Breast epithelium (tissue), 4 donors: ENCODE measurements at places on chromosomes 5 and 9. TPM values are rescaled to one million over a fixed set of nuclear protein-coding genes. Genes with fewer than 3 reads are reported as not detected.

DNA sequence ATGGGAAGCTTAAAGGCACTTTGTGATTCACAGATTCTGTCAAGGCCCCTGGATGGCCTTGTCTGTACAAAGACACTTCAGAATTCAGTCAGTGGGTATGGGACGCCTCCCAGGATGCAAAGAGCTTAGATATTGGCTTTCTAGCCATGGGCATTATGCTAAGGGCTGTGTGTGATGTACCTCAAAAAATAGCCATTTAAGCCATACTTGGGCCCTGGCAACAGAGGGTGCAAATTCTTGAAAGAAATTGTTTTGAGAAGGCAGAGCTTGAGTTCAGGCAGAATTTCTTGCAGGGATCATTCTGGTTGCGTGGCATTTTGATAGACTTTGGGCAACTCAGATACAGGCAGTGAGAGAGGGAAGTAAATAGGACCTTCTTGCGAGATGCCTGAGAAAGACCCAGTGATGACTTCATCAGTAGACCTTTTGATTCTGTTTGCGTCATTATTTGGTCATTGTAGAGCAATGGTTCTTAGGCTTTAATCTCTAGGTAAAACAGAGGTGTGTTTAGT lies 3.9 kb downstream of the CYFIP2 start:
- DNase-seq, result no peak

DNA sequence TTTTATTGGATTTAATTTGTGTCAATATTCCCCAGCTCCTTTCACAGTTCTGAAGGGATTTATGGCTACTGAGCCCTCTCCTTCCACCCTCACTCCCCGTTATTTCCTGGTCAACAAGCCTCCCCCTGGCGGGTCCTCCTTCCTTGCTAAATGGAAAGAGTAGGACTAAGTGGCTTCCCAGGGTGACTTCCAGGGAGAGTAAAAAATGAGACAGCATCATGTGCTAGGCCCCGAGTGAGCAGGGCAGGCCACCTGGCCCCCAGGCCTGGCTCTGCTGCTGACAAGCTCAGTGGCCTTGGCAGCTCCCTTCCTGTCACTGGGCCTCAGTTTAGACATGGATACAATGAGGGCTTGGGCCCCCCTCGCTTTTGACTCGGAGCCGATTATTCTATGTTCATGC lies 201.3 kb downstream of the HSPA4 start:
- DNase-seq, result no peak

GRCh38 chr9:6899274-6899673 lies 141.5 kb downstream of the KDM4C start:
- no peak for DNase-seq

DNA sequence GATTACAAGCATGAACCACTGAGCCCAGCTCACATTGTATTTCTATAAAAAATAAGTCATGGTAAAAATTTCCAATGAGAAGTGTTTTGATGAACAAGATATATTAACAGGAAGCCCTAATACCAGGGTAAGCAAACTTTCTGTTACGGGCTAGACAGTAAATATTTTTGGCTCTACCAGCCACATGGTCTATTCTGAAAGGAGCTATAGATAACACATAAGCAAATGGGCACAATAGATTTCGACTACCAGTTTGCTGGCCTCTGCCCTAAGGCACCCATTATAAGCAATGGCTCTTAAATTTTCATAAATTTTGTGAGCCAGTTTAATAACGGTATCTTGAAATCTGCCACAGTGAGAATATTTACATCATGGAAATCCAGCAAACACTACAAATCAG lies 8.1 kb downstream of the UBQLN1 start:
- DNase-seq, result no peak

DNA sequence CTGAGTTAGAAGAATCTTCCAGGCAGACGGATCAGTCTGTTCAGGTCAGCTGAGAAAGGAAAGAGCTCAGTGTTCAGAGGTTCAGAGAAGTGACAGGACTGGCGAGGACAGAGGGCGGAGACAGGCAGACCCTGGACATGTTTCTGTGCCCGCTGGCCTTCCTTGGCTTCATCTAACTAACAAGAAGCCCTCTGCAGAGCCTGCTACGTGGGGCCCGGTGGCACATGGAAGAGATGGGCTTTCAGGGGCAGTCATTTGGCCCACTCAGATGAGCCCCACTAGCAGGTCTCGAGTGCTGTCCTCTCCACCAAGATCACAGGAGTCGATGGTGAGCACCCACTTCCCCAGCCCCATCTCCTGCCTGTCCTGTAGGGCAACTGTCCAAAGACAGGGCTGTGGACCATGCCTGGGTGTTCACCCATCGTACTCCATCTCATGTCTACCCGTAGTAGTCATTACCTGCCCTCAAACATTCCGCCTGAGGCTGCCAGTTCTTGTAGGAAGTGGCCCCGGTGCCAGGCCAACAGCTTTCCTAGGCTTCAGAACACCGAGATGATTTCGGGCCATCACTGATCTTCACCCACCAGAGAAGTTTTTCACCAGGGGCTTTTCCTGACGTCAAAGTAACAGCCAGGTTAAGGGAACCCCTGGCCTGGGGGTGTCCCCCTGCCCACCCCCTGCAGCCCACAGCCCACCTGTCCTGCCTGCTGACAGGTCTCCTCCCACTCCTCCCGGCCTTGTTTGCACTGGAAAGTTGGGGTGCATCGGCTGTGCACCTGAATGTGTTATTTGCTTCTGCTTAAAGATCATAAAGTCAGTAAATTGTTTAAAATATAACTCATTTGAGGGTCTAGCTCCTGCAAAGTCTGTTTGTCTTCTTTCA lies 14.0 kb downstream of the IRX2 start:
- DNase-seq, result no peak

- no peak for DNase-seq
Observed at GRCh38 chr5:12246036-12246435, 341.8 kb upstream of the CTNND2 start.

- DNase-seq, result no peak
Observed at GRCh38 chr5:36934740-36935356, 58.3 kb downstream of the NIPBL start.

LRRC14B gene
- not detected for total RNA-seq
